ENCODE measurements at places on chromosomes 5 and 9. TPM values are rescaled to one million over a fixed set of nuclear protein-coding genes. Genes with fewer than 3 reads are reported as not detected.

PCDHA1 gene
- polyA plus RNA-seq, result not detected

MSH3 gene
- polyA plus RNA-seq, result 14.3 TPM

PTGR1 gene
- polyA plus RNA-seq, result not detected

DNA sequence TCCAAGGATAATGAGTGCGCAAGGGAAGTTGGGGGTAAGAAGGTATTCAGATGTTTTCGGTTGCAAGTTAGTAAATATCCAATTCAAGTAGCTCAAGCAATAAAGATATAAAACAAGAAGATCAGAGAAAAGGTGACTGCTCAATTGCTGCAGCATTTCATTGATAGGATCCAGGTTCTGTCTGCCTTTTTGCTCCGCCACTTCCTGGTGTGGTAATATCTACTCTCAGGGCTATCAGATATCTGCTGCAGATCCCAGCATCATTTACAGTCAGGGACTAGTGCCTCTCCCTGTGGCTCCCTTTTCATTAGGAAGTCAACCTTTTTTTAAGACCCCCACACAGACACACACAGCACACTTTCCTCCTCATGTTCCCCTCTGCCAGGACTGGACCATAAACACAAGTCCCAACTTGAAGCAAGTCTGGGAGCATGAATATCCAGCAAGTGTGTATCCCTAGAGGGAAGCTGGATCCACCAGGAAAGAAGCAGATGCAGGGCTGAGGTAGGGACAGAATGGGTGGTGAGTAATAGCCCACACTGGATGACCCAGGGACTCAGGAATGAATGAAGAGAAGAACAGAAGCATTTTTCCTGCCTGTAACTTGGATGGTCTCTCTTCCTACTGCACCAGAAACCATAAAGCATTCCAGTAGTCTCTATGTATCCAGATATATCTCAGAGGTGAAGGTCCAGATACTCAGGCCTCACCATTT is 53.7 kb downstream of the ZNF622 start:
- H3K4me1 ChIP-seq, result no peaks in the 10 kb centered on the region
- no peak overlapping the region for H3K4me3 ChIP-seq
- no peak for DNase-seq
- no peaks in the 10 kb centered on the region for H3K27me3 ChIP-seq

GRCh38 chr5:128956164-128956563 is 9.1 kb upstream of the SLC27A6 start:
- no peak overlapping the region for H3K27ac ChIP-seq
- H3K4me3 ChIP-seq, result no peak overlapping the region
- H3K36me3 ChIP-seq, result no peaks in the 10 kb centered on the region
- H3K27me3 ChIP-seq, result no peaks in the 10 kb centered on the region
- DNase-seq, result no peak

- H3K4me1 ChIP-seq, result no peaks in the 10 kb centered on the region
- H3K27me3 ChIP-seq, result no peaks in the 10 kb centered on the region
- no peak overlapping the region for H3K27ac ChIP-seq
- DNase-seq, result no peak
Measured at GRCh38 chr9:16704116-16705110, 166.1 kb downstream of the BNC2 start.

DNA sequence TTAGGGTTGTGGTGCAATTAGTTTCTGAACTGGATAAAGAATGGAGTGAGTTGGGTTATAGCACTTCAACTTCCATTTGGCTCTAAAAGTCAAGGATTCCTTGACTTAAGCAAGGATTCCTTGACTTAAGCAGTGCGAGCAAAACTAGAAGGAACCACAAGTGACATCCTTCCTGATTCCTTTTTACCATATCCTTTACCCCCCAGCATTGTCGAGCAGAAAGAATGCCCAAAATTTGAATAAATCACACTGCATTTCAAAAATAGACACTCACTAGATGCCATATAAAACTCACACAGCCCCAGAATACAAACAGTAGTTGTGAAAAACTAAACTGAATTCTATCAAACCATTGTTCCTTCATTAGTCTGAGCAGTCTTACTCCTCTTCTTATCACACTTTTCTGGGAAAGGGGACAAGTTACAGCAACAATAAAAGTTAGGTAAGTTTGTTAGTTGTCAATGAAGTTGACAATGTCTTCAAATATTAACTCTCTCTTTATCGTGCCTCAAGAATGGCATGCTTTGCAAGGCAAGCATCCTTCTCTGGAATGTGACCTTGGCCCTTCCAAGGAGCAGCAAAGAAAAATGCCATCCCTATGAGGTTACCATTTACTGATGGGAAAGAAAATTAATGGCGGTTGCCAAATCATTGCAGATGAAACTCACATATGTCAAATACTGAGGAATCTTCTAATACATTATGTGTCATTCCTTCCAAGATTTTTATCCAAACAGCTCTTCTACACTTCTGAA is 273.3 kb upstream of the ANKRD55 start:
- H3K4me3 ChIP-seq, result no peak overlapping the region
- H3K4me1 ChIP-seq, result peaks cover 13% of the 10 kb centered on the region
- DNase-seq, result no peak
- no peaks in the 10 kb centered on the region for H3K27me3 ChIP-seq
- H3K36me3 ChIP-seq, result no peaks in the 10 kb centered on the region
- H3K27ac ChIP-seq, result no peak overlapping the region

DNA sequence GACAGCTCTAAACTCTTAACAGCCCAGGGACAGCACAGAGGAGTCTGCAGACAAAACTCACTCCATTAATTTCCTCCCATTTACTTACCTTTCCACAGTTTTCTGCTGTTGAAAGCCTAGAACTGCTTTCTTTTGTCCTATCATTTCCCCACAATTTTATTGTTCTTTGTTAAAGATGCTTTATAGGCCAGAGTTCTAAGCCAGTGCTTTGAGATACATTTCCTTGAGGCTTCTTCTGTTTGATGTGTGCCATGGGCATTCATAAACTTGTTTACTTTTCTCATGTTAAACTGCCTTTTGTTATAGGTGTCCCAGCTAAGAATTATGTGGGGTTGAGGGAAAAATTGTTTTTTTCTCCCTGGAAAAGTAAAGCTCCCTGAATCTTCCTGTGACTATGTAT is 25.9 kb upstream of the SUB1 start:
- no peak overlapping the region for H3K27ac ChIP-seq
- H3K4me1 ChIP-seq, result no peaks in the 10 kb centered on the region
- H3K27me3 ChIP-seq, result no peaks in the 10 kb centered on the region
- no peak for DNase-seq
- H3K4me3 ChIP-seq, result no peak overlapping the region

DNA sequence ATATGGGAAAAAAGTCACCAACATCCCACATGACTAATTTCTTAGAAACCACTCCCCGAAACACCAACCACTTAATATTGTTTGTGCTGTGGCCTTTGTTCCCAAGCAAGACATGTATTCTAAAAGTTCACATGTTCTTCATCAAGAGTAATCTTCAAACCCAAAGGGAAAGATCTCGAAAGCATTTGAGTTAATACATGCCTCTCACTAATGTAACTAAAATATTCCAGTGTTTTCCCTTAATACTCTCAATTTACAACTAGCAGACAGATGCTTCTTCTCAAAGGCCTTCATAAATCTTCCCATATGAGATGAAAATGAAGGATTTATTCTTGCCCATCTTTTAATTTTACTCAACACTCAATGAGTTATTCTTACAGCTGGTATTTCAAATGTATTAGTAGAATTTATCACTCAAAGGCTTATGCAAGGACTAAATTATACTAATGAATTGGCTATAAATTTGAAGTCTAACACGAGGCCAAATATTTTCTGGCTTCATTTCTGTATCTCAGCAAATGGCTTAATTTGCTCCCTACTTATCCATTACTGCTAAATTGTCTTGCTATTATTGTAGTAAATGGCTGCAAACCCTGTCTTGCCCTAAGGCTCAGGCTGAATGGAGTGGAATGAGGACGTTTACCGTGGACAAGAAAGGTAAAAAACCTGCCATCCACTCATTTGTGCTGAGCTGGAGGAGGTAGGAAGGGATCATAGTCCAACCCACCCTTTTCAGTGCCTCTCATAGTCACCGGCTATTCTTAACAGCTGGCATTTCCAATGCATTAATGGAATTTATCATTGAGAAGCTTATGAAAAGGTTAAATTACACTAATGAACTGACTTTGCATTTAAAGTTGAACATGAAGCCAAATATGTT is 474.4 kb downstream of the RASEF start:
- H3K4me3 ChIP-seq, result no peak overlapping the region
- H3K36me3 ChIP-seq, result no peaks in the 10 kb centered on the region

GRCh38 chr9:100098046-100098886 is 534 bp downstream of the ERP44 start:
- peak overlapping the region; percentile 89 for H3K4me3 ChIP-seq
- H3K27ac ChIP-seq, result peak overlapping the region; percentile 80
- H3K27me3 ChIP-seq, result no peaks in the 10 kb centered on the region
- H3K36me3 ChIP-seq, result no peaks in the 10 kb centered on the region
- H3K4me1 ChIP-seq, result peaks cover 35% of the 10 kb centered on the region
- DNase-seq, result peak; percentile 27

- peaks cover 13% of the 10 kb centered on the region for H3K36me3 ChIP-seq
- DNase-seq, result no peak
- no peak overlapping the region for H3K4me3 ChIP-seq
- peaks cover 16% of the 10 kb centered on the region for H3K4me1 ChIP-seq
- no peaks in the 10 kb centered on the region for H3K27me3 ChIP-seq
- H3K27ac ChIP-seq, result peak overlapping the region; percentile 26
Measured at GRCh38 chr9:137112564-137113384, 1.8 kb downstream of the DPP7 start.

- H3K4me1 ChIP-seq, result peaks cover 19% of the 10 kb centered on the region
- H3K27me3 ChIP-seq, result no peaks in the 10 kb centered on the region
- no peak overlapping the region for H3K4me3 ChIP-seq
- H3K27ac ChIP-seq, result no peak overlapping the region
Measured at GRCh38 chr5:150461231-150461630, 11.7 kb upstream of the RPS14 start.

DNA sequence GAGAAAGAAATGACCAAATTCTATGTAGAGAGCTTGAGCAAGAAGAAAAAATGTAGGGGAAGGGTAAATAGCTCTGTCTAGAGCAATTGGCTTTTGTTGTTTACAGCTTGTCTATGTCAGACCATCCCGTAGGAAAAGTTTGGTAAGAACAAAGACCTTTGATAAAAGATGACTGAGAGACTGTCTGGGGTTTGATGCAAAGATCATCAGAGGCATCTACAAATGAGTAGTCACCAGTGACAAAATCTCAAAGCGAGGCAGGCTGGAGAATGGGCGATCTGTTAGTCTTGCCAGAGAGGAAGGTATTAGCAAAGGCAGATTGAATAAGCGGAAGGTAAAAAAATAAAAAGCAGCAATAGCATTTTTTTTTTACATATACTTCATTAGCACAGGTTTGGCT is 125.0 kb upstream of the RASGRF2 start:
- no peaks in the 10 kb centered on the region for H3K27me3 ChIP-seq
- no peak overlapping the region for H3K4me3 ChIP-seq

All from CD4-positive, alpha-beta memory T cell (primary cell).